ENCODE measurements at places on chromosomes 2 and 18.

- no peak for DNase-seq
These were observed 1.4 kb downstream of the FAM171B start for GRCh38 chr2:186695081-186695756.

DNA sequence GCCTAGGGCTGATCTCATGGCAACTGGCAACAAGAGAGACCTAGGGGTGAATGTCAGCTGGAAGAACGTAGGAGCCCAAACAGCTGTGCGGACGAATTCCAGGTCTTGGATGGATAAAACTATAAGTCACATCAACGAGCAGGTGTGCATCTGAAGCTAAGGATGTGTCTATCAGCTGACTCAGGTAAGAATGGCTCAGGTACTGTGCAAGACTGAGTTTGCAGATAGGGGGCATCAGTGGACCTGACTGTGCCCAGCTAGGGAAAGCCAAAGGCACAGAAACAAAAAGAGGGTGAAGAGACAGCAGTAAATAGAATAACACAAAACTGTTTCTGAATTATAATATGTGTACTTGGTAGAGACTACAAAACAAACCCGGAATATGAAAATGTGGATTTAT lies 357.3 kb downstream of the ZEB2 start:
- no peak for DNase-seq

- no peak for DNase-seq
These were observed 58.1 kb downstream of the PXDN start for GRCh38 chr2:1685957-1686783.

DNA sequence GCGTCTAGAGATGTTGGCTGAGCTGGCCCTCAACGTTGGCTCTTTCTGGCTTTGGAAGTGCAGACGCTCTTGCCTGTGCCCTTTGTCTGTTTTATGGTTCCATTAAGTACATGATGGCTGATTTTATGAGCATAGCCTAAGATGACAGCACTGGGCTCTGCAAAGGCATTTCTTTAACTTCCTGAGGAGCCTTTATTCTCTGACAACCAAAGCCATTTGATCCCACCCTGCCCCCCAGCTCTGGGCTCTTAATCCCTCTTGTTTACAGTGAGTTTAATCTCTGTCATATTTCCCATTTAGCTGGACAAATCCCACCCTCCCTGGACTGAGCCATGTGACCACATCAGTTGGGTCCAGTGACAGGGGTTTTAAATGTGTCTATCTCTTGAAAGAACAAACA lies 195.9 kb downstream of the ACKR3 start:
- no peak for DNase-seq

DNA sequence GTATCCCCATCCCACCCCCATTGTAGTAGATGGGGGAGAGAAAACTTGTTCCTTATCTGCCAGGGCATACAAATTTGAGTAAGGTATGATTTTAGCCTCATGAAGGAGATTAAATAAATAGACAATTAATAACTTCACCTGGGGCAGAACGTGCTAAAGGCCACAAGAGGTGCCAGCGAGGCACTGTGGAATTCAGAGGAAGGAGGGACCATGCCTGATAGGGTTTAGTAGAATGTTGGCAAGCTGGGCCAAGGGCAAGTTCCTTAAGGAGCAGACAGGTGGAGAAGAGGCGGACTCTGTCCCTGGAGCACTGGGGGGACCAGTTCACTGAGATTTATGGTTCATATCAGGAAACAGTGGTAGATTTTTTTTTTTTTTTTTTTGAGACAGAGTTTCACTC lies 22.5 kb downstream of the STAMBP start:
- no peak for DNase-seq

DNA sequence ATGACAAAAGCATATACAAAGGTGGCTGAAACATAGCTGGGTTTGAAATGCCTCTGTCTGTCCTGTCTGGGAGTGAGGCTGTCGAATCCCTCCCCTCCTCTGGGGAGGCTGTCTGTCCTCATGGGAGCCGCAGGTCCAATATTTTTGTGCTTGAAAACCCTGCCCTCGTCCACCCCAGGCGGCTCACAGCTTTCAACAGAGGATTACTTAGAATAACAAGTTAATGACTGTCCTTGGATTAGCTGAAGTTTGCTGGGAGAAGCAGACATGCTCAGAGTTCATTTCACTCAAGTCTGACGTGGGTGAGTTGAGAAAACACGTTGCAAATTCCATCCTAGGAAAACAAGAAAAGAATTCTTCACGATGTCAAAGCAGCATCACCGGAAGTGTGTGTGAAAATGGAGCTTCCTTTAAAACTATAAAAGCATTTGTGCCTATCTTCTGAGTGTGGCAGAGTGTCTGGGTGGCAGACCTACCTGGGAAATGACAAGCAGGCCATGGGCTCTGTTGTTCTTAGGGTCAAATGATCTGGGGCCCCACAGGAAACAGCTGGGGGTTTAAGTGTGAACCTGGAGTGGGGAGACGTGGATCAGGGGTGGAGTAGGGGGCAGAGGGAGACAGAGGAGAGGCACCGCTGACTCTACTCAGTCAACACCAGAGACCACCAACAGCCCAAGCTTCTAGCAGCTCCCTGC lies 77.1 kb downstream of the DDX1 start:
- no peak for DNase-seq

- DNase-seq = no peak
These were observed 5.7 kb downstream of the DSEL start for GRCh38 chr18:67510831-67511230.

DNA sequence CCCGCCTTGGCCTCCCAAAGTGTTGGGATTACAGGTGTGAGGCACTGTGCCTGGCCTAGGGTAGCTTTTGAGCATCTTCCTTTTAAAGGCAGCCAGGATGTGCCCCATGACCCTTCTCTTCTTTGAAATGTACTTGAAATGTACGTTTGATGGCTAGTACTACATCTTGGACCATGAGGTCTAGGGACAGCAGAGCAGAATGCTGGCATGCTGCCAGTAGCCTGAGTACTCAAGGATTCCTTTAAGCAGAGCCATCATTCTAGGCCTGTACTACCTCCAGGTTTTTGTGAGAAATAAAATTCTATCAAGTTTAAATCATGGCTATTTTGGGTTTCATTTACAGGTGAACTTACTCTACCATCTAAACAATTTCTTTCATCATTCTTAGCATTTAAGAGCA lies 2.9 kb upstream of the EML6 start:
- DNase-seq = no peak

DNA sequence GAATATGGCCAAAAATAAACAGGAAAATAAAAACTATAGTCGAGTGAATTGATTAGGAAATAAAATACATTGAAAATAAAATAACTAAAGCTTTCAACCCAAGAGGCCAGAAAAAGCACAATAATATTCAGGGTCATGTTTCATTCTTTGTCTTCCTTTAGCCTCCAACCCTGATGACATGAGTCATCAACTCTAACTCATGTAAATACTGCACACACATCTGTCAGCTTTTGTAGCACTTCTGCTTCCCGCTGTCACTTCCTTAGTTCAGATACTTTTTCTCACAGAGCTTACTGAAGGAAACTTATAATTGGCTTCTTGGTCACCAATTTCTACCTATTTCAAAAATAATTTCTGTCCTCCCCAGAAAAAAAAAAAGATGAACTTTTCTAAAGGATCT lies 112.8 kb downstream of the UPP2 start:
- DNase-seq = no peak

DNA sequence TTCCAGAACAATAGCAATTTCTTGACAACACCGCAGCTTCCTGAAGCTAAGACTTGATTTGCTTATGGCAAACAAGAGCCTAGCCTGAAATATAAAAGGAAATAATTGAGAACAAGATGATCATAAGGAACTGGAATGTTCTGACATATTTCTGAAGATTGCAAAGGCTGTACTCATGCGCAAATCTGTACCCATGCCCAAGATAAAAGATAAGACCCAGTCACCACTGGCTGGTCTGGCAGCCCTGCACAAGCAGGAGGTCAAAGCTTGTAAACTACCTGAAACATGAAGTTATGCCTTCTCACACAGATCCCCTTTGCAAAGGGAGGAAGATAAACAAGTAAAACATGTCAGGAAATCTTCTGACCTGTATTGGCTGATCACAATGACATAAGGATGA lies 160.8 kb upstream of the GYPC start:
- DNase-seq = no peak

GRCh38 chr2:190840569-190841172 lies 40.0 kb upstream of the GLS start:
- no peak for DNase-seq

DNA sequence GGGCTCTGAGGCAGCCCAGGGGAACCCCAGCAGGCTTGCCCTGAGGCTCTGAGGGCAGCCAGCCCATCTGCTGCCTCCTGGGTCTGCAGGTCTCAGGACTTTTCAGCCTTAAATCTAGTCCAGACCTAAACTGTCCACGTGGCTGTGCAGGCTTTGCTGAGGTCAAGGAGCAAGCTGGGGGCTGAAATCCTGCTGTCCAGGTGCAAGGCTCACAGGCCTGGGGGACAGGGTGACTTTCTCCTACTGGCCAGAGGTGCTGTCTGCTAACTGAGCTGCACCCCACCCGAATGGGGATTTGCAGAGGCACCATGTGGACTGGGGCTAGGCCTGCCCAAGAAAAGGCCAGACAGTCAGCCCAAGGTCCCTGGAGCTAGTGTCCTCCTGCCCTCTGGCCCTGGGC lies 32.1 kb downstream of the SDC1 start:
- DNase-seq = no peak

GRCh38 chr2:66862885-66863650 lies 428.1 kb downstream of the MEIS1 start:
- DNase-seq = no peak

DNA sequence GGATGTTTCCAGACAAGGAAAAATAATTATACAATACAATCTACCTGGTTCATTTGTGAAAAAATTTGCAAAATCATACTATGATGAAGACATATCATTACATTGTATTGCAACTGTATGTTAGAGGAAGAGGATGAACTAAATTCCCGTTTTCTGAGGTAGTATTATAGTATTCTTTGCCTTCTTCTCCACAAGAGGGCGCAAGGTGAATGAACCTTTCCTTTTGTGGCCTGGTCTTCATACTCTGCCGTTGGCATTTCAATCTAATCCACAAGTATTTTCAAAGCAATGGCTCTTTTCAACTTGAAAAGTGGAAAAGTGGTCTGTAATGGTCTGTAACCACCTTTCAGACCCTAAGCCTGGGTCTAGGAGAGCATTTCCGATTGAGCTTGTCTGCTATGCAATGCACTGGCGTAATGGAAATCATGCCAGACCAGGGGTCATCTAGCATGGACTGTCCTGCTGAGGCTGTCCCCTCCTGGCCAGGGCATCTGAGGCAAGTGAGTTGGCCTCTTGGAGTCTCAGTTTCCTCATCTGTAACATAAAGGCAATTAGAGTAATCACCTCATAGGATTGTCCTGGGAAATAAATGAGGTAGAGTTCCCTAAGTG lies 30.8 kb upstream of the ZNF396 start:
- DNase-seq = peak; percentile 8

DNA sequence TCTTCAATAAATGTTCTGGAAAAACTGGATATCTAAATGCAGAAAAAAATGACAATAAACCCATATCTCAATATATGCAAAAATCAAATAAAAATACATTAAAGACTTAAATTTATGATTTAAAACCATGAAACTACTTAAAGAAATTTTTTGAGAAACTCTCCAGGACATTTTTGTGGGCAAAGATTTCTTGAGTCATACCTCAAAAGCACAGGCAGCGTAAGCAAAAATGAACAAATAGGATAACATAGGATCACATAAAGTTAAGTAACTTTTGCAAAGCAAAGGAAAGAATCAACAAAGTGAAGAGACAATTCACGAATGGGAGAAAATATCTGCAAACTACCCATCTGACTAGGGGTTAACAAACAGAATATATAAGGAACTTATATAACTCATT lies 1545.5 kb downstream of the SUCLG1 start:
- DNase-seq = no peak

- no peak for DNase-seq
These were observed 24.4 kb upstream of the EMILIN2 start for GRCh38 chr18:2822213-2822921.

DNA sequence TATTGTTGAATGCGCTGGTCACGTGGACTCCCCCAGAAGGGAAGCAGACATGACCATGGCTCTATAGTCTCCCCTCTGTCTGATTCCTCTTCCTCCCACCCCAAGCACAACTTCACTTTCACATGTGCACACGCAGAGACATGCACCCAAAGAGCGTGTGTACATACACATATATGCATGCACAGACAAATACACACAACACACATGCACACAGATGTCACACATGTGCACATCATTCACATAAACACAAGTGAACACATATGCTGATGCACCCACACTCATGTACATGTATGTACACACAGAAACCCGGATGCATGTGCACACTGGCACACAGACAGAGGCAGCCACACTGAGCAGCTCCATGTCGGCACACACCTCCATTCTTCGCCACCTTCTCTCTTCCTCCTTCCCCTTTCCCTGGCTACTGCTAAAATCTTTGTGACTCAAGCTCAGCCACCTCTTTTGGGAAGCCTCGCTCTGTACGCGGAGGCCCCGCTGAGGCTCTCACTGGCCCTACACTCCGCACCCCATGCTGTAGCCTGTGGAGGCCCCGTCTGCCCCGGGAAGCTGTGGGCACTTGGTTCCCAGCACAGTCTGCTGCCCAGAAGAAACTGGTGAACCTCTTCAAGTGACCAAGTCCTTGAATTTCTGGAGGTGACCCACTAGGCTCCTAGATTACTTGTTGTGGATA lies 101.6 kb upstream of the TEX51 start:
- no peak for DNase-seq

DNA sequence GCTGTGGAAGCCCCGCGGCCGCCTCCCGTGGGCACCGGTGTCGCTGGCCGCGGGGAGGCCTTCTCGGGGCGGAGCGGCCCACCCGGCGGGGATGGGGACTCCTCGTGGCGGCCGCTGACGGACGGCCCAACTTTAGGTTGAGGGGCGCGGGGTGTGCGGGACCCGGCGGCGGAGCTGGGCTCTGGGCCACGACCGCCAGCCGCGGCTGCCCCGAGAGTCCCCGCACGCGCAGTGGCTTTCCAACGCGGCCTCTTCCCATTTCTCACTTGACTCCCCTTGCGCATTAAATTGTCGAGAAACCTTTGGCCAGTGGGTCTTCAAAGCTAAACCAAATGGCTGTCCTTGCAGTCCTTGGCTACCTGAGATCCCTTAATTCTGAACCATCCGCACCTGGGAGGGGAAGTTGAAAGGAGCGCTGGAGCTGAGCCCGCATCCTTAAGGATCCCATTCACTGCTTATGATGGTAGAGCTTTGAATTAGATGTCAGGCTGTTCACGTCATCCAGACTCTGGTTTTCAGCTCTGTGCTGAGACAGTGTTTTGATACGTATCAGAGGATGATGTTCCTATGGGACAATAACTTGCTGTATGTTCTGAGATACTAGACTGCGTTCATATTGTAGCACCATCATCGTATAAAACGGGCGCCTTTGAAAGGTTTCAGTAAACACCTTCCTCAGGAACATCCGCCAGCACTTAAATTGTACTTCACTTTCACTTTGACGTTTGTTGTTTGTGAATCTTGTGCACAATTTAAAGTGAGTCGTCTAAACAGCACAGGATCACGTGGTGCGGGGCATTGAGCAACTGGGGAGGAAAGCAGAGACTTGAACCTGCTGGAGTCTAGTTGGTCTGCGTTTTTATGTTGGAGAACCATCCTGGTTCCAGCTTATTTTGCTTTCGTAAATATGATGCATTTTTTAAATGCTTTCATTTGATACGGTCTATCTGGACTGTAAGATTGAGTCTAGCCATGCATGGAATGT lies 874 bp downstream of the CLIP4 start:
- peak; percentile 36 for DNase-seq

GRCh38 chr18:48310353-48310752 lies 98.8 kb downstream of the ZBTB7C start:
- no peak for DNase-seq

GRCh38 chr2:47016172-47016913 lies 100.7 kb upstream of the MCFD2 start:
- no peak for DNase-seq

GRCh38 chr2:194745557-194746146 lies 911.4 kb upstream of the SLC39A10 start:
- no peak for DNase-seq

- DNase-seq = peak; percentile 65
These were observed 261.6 kb downstream of the NAPG start for GRCh38 chr18:10787293-10787901.

Measured in activated T-helper 1 cell treated with anti-CD3 and anti-CD28 coated beads, Interleukin-2, amount 50 U/mL, for 16 hours (primary cell).